CD4-positive, alpha-beta T cell treated with Interleukin-12 subunit alpha and Interleukin-12 subunit beta, for 1 hour (primary cell): ENCODE measurements at places on chromosomes 13 and 19.
A peak's percentile ranks its signal among the peaks of the same experiment; 100 is the strongest.

DNA sequence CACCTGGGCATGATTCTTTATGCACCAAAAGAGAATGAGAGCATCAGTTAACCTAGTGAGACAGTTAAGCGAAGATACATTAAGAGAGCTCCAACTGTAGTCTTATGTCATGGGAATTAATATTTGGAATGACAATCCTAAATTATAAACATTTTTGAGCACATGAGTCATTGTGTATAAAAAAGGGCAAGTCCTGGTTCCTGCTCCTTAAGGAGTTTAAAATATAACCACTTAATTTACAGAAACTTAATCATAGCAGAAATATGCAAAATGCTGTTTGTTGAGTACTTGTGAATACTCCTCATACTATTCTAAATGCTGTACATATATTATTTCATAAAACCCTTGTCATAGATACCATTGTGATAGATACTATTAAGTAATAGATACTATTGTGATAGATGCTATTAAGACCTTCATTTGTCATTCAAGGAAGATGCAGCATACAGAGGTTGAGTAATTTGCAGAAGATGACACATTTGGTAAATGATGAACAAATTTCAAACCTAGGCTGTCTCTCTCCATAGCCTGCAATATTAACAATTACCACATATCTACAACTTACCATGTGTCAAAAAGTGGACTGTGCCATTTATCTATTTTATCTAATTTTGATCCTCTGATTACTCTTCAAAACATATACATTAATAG lies 301.0 kb downstream of the TBC1D4 start:
- no peak for DNase-seq

DNA sequence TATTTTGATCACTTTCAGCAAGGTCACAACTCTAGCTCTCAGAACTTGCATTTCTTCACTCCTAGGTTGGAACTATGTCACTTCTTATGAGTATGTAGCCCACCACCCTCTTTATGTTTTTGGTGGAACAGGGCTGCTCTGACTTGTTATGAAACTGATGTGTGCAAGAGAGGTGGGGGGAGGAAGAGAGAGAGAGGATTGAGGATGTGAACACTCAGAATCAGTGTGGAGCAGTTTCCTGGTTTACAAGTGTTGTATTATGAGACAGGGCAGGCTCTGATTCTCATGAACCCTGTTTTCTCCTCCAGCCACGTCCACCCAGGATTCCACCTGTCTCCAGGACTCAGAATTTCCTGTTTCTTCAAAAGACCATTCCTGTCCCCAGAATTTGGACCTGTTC lies 16.1 kb downstream of the ZNF317 start:
- no peak for DNase-seq

GRCh38 chr19:46296722-46297461 lies at the start of gene HIF3A:
HIF3A (plus strand) TSS chr19:46297042; CDS start chr19:46297077, 35 bp downstream.
- no peak for DNase-seq

DNA sequence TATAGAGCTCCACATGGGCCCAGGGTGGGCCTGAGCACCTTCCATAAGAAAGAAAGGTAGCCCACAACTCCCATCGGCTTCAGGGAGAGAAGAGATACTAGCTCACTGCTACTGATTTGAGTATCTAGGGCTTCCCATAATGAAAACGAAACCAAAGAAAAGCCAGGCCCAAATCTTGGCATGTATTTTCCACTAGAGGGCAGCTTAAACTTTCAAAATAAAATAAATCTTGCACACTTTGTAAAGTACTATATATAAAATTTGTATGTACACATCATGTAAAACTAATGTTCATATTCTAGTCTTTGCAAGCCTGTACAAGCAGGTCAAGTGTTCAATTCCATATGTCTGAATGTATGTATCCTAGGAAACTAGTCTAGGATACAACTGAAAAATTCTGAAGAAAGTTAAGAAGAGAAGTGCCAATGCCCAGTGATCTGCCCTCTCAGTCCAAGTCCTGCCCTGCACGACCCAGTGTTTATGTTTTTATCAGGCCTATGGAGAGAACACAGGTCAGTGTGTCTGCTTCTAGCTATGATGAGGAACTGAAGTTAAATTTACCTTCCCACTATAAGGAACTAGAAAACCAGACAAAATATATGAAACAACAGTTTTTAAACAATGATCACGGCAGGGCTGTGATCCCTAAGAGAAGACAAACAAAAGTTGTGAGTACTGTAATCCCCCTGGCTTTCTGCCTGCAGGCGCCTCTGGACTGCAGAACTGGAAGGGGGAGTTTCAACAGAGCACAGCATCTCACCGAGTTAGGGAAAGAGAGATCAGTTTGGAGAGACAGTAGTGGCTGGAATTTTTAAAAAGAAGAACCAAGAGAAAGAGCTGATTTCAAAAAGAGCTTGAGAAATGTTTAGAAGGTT lies 475.7 kb downstream of the UQCRFS1 start:
- DNase-seq: peak; percentile 19
